ENCODE measurements at places on chromosomes 4 and X.

GRCh38 chr4:71772592-71772991 lies 11.3 kb downstream of the GC start:
- no peak for DNase-seq

- no peak for DNase-seq
Measured at GRCh38 chr4:85763202-85763601, 288.3 kb downstream of the ARHGAP24 start.

DNA sequence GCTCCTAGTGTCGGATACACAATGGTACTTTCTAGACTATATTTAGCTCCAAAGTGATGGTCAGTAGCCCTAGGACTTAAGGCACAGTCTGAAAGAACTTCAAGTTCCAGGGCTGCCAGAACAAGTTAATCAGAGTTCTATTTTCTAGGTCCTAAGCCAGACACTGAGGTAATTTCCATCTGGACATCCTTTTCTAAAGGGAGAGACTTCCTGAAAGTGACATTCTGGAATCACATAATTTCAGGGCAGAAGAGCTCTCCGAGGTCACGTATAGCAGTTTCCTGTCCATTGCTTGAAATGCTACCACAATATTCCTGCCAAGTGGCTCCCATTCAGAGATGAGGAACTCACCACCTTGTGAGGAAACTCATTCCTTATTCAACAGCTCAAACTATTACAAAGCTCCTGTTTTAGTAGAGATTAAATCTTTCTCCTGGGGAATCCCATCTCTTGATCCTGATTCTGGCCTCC lies 117.9 kb downstream of the COL25A1 start:
- DNase-seq = no peak

DNA sequence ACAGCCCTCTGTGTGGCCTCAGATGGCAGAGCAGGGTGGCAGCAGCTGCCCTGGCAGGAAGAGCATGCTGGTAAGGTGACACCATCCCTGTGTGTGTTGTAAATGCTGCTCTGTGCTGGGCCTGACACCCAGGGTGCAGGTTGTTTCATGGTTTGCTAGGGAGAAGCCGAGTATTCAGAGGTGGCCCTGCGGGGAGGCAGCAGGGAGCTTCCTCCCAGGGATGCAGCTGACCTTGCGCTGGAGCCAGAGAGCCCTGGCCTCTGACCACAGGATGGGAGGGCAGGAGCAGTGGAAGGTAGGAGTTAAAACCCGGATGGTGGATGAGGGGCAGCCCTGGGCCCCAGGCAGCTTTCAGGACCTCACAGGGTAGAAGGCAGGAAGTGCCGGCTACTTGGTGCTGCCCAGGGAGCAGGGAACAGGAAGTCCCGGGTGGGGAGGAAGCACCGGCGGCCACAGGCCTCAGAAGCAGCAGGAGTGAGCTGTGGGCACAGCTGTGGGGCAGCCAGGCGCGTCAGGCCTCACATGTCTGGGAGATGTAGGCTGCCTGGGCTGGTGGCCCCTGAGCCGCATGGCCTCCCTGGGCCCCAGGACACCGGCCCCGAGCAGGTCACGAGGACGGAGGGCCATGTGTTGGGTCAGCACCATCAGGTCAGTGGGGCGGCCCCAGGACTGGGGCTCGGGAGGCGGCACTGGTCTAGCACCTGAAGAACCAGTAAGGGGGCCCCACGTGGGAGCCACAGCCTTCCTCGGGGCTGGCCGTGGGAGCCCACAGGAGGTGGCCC lies 19.1 kb downstream of the SH3BP2 start:
- peak; percentile 81 for DNase-seq

DNA sequence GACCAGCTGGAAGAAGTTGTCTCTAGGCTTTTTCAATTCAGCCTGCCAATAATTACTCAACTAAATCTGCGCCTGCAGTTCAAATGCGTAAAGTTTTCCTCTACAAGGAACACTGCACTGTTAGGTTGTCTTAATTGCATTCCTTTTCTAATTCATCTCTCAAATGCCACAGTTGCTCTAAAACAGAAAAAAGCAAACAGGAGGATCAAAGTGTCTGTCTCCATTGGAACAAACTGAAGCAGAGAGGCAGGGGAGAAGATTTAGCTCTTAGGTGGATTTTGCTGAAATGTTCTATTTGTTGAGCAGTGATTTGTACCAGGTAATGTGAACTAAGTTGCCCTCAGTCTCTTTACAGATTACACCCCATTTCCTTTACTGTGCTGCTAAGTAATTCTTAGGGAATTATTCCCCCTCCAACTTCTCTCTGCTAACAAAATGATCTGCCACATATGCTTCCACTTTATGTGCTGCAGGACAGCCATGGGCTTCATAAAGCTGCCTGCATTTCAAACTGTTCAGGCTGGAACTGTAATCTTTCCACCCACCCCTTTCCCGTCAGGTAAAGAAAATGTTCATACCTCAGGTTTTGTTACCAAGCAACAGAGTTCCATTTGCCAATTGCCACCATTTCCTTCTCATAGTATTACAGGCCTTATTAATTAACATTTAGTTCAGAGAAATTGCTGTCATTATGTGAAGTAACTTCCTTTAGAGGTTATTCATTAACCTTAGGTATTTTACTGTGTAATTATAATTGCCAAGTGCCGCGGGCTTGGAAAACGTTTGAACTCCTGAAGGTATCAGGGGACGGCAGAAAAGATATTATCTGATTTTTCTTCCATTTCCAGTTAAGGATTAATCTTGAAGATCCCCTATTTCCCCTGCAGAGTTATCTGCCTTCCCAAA lies 149.3 kb downstream of the SPRY1 start:
- no peak for DNase-seq

DNA sequence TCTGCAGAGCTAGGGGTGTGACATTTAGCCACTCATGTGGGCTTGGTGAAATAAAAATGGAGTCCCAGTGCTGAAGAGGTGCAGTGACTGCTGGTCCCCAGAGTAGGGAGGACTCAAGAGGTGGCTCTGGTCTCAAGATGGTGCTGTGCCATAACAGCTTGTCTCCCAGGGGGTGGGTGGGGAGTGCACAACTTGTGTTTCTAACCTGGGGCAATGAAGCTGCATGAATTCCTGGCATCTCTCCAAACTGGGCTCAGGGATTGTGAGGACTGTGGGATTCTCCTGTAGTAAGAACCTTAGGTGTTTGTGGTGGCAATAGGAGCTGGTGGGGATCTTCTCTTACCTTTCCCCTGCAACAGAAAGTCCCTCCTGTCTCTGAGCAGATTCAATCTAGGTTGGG lies 278.9 kb upstream of the SFRP2 start:
- DNase-seq = no peak

DNA sequence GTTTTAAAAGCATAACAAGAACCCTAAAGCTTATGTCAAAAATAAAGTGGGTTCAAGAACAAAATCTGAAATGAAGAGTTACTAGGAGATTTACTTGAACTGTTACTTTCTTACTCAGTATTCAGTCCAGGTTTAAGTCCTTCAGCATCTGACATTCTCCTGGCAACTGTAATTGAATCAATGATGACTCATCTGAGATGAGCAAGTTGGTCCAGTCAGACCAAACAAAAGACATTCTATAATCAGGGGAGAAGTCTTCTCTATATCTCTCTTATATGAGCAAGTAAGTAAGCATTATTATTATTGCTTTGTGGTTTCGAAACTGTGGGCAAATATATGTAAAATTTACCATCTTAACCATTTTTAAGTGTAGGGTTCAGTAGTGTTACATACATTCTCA lies 34.6 kb downstream of the MAP9 start:
- DNase-seq = no peak

- peak; percentile 43 for DNase-seq
Measured at GRCh38 chr4:86977621-86978184, 42.9 kb downstream of the AFF1 start.

DNA sequence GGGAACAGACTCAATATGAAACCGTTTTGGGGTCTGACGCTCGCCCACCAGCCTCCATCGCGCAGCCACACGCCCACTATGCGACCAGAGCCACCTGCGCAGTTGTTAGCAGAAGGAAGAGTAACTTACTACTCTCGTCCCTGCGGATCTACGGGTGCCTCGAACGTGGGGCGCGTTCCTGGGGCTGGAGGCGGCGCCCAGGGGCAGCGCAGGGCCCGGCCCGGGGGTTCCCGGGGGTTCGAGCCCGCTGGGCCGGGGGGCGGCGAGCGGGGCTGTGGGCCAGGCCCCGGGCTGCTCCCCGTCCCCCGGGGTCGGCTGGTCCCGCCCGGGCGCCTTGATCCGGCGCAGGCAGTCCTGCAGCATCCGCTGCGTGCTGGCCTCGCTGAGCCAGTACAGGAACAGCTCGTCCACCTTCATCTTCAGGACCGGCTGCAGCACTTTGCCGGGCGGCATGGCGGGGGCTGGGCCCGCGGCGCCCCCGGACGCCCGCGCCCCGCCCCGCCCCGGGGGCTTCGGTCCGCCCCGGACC lies 404 bp downstream of the PPP2R3B start:
- peak; percentile 55 for DNase-seq

GRCh38 chr4:68904786-68905185 lies 46.8 kb downstream of the UGT2A3 start:
- DNase-seq = no peak

- DNase-seq = no peak
Measured at GRCh38 chrX:132708529-132708928, 219.7 kb upstream of the MBNL3 start.

- DNase-seq = no peak
Measured at GRCh38 chr4:183350317-183351071, 28.3 kb upstream of the CLDN24 start.

GRCh38 chr4:161919442-161920220 lies 244.2 kb downstream of the FSTL5 start:
- no peak for DNase-seq

DNA sequence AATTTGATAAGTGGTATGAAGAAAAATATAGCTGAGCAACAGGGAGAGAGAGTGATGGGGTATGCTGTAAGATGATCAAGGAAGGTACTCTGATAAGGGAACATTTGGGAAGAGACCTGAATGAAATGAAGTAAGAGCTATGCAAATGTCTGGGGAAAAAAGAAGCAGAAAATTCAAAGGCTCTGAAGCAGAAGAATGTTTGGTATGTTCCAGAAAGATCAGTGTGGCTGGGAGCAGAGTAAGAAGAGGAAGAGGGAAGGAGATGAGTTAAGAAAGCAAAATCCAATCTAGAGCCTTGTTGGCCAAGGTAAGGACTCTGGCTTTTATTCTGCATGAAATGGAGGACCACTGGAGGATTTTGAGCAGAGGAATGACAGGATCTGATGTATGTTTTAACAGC lies 90.0 kb downstream of the AWAT2 start:
- DNase-seq = no peak

DNA sequence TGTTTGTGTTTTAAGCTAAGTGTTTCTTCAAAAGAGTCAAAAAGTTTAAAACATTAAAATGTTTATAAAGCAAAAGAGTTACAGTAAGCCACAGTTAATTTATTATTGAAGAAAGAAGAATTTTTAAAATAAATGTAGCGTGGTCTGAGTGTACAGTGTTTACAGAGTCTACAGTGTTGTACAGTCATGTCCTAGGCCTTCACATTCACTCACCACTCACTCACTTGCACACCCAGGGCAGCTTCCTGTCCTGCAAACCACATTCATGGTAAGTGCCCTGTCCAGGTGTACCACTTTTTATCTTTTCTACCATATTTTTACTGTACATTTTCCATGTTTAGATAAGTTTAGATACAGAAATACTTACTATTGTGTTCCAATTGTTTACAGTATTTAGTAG lies 239.7 kb upstream of the AGA start:
- DNase-seq = no peak

GRCh38 chr4:165994701-165995100 lies 121.7 kb downstream of the TLL1 start:
- no peak for DNase-seq

DNA sequence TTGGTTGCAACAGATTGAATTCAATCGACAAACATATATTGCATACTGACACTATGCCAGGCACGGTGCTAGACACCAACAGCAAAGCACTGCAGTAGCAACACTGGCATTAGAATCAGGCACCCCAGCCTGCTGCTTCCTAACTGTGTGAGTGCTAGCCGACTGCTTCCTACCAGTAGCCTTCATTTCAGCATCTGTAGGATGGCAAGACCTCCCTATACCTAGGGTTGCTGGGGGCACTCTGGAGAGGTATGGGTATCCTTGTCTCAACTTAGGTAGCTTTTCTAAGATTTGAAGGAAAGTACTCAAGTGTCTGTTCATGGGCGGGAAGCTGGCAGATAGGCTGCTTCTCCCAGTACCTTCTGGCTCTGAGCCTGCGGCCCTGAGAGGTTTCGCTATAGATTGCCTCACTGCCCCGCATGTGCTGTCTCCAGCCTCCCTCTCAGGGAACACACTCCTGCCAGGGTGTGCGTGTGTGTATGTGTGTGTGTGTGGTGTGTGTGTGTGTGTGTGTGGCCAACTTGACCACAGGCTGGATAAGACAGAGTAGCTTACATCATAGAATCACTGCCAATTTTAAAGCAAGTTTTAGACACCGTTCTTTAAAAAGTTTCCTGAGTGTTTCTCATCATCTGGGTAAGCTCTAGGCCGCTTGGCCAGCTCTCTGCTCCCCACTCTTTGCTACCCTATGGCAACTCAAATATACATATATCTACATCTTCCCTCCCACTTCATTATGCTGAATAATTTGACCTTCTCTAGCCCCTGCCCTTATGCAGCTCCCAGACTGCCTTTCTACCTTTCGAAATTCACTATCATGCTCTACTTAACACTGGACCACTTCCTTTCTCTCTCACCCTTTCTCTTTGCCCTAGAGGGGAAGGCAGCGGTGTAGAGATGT lies 97.0 kb upstream of the PJA1 start:
- DNase-seq = no peak

DNA sequence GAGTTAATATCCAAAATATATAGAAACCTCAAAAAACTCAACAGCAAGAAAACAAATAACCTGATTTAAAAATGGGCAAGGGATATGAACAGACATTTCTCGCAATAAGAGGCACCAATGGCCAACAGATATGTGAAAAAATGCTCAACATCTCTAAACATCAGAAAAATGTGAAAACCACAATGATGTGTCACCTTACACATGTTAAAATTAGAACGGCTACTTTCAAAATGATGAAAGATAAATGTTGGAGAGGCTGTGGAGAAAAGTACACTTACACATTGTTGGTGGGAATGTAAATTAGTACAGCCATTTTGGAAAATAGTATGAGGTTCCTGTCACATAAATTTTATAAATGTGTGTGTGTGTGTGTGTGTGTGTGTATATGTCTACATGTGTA lies 731.3 kb downstream of the DMD start:
- no peak for DNase-seq

- peak; percentile 7 for DNase-seq
Measured at GRCh38 chrX:87517571-87518141, at the start of gene KLHL4. Gene KLHL4 (plus strand): TSS chrX:87517802. CDS start chrX:87517894, 92 bp downstream.

DNA sequence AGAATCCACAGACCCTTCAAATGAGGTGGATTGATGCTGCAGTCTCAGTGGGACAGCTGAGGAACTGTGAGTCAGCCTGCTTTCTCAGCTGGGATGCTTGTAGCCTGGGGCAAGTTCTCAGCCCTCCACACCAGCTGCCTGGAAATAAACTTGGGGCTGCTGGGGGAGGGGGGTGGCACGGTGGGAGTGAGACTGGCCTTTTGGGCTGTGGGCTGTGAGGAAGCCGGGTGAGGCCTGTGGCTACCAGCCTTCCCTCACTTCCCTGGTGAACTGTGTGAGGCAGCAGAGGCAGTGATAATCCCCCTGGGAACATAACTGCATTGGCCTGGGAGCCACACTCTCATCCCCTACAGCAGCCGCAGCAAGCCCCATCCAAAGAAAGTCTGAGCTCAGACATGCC lies 114.5 kb upstream of the GUCY1A1 start:
- DNase-seq = no peak
